SJCRH30 (cell line): ENCODE measurements at places on chromosomes 7 and 10. TPM values are rescaled to one million over a fixed set of nuclear protein-coding genes. Genes with fewer than 3 reads are reported as not detected.

DNA sequence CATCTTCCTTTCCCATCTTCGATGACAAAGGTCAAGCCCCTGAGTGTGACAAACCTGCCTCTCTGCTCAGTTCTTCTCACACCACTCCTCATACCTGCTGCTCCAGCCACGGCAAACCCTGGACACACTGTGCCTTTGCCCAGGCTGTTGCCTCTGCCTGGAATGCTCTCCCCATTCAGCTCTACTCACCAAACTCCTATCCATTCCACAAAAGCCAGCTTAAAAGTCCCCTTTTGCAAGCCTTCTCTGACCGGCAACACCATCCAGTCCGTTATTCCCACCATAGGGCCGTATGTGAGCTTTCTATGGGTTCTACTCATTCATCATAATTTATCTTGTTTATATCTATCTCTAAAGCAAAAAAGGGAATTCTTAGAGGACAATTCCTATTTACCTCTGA is 15.2 kb downstream of the GFRA1 start:
- H3K4me1 ChIP-seq = peaks cover 37% of the 10 kb centered on the region
- DNase-seq = no peak
- no peak overlapping the region for H3K27ac ChIP-seq
- H3K27me3 ChIP-seq = no peaks in the 10 kb centered on the region
- no peak overlapping the region for H3K4me3 ChIP-seq

DNA sequence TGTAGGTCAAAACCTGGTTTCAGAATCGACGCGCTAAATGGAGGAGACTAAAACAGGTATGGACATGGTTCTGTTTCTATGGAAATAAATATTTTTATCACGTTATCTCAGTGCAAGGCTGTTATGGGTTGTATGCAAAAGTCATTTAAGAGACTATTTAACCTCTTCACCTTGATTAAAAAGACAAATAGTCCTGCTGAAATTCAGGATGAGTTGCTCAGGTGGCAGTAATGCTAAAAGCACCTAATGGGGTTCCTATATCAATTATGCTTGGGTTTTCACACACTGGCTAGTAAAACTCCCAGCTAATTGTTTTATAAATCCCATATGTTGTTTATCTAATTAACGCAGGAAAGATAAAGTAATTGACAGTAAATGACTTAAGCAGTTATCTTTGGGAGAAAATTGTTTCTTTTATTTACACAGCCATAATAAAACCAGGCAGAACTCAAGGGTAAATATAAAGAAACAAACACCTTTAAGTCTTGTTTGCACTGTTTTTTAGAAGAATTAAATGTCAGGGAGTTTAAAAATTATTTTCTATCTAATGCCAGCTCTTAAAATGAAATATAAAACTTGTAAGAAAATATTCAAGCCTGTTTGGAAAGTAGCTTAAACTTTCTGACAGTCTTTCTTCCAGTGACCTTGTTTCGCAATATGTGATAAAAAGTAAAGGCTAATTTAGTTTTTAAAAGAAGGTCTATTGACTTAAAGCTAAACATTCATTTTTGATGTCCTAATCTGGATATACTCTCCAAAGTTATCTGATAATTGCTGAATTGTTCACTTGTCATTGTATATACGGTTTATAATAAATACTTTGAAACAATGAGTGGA is 3.2 kb downstream of the HHEX start:
- H3K27ac ChIP-seq = no peak overlapping the region
- H3K36me3 ChIP-seq = no peaks in the 10 kb centered on the region
- no peak overlapping the region for H3K4me3 ChIP-seq
- DNase-seq = no peak

DNA sequence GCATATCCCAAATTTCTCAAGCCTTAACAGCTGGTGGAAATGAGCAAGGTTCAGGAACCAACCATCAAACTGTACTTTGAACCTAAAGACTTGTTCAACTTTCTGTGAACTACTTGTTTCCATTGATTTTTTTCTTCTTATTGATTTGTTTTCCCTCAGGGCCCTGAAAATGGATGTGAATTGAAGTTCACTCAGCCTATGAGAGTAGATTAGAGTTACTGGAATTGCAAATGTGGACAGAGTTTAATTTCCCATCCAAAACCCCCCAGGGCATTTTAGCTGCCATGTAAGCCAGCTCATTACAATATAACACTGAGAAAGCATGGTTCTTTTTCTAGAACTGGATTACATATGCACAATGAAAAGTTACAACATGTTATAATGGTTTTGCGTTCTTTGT is 1105.7 kb downstream of the REEP3 start:
- no peak overlapping the region for H3K27ac ChIP-seq
- H3K36me3 ChIP-seq = no peaks in the 10 kb centered on the region
- no peaks in the 10 kb centered on the region for H3K27me3 ChIP-seq
- DNase-seq = peak; percentile 4
- H3K4me3 ChIP-seq = no peak overlapping the region

GRCh38 chr10:131819241-131820072 is 81.4 kb upstream of the PPP2R2D start:
- no peaks in the 10 kb centered on the region for H3K36me3 ChIP-seq
- no peaks in the 10 kb centered on the region for H3K27me3 ChIP-seq
- no peak overlapping the region for H3K27ac ChIP-seq
- DNase-seq = no peak
- H3K4me3 ChIP-seq = no peak overlapping the region

DNA sequence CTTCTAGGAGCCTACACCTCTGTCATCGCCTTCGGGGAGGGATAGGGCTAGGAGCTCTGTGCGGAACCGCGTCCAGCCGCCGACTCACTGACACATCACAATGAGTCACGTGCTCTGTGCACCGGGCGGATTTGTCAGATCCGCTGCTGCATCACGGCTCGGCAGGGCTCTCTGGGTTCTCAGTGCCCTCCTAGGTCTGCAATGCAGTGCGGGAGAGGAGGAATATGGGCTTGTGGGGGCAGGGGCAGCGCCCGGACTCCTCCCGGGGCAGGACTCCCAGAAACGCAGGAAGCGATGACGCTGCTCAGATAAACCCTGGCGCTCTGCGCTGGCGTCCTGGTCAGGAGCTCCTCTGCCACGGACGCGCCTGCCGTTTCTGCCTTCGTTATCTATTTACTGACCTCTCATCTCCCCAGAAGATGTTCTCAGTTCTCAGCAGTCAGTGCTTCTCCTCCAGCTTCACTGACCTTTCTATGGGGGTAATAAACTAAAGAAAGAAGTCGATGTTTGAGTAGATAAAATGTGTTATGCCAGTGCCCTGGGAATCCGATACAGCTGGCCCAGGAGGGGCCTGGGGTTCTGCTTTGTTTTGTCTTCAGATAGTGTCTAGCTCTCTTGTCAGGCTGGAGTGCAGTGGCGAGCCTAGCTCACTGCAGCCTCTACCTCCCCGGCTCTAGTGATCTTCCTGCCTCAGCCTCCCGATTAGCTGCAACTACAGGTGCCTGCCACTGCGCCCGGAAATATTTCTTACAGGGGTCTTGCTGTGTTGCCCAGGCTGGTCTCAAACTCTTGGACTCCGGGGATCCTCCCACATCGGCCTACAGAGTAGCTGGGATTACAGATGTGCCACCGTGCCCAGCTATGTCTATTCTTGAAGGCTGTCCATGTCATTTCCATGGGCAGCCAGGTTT is 22.8 kb upstream of the ITGB1 start:
- no peaks in the 10 kb centered on the region for H3K36me3 ChIP-seq
- H3K27ac ChIP-seq = peak overlapping the region; percentile 41
- H3K27me3 ChIP-seq = no peaks in the 10 kb centered on the region
- H3K4me1 ChIP-seq = peaks cover 17% of the 10 kb centered on the region
- peak overlapping the region; percentile 59 for H3K4me3 ChIP-seq

DNA sequence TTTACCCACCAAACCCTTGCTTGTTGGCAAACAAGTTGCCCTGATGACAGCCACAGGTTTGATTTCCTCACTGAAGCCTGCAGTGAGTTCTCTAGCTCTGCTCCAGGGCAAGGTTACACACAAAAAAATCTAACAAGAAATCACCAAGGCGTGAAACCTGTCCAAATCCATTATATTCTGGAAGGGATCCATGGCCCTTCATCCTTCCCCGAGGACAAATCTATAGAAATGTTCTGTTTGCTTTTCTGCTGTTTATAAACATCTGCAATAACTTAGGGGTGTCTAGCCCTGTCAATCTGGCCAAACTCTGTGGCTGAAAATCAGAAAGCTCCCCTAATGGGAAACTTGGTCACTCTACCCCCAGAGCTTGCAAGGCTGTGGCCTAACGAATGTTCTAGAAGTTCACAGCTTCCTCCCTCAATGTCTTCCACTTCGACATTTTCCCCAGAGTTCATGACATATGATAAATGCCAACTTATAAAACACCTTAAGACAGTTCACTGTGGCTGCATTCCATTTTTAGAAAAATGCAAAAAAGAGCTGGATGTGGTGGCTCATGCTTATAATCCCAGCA is 164.5 kb downstream of the PRPF18 start:
- no peaks in the 10 kb centered on the region for H3K27me3 ChIP-seq
- peaks cover 10% of the 10 kb centered on the region for H3K4me1 ChIP-seq
- DNase-seq = no peak
- H3K36me3 ChIP-seq = no peaks in the 10 kb centered on the region
- no peak overlapping the region for H3K4me3 ChIP-seq

DNA sequence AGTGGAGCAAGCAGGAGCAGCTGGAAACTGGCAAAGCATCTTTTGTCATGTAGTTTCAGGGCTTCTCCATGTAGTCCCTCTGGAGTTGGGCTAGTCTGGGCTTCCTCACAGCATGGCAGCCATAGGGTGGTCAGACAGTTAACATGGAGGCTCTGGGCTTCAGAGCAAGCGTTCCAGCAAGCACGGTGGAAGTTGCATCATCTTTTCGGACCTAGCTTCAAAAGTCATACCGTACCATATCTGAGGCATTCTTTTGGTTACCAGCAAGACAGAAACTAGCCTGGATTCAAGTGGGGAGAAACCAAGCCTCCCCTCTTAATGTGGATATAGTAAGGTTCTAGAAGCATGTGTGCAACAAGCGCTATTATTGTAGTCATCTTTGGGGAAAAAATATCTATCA is 135.0 kb downstream of the HTR7 start:
- H3K36me3 ChIP-seq = no peaks in the 10 kb centered on the region
- H3K27ac ChIP-seq = no peak overlapping the region
- no peaks in the 10 kb centered on the region for H3K4me1 ChIP-seq
- H3K27me3 ChIP-seq = no peaks in the 10 kb centered on the region

- H3K27ac ChIP-seq = no peak overlapping the region
- no peaks in the 10 kb centered on the region for H3K4me1 ChIP-seq
- DNase-seq = no peak
- no peaks in the 10 kb centered on the region for H3K27me3 ChIP-seq
Observed at GRCh38 chr10:6109444-6109775, 20.6 kb downstream of the RBM17 start.

DNA sequence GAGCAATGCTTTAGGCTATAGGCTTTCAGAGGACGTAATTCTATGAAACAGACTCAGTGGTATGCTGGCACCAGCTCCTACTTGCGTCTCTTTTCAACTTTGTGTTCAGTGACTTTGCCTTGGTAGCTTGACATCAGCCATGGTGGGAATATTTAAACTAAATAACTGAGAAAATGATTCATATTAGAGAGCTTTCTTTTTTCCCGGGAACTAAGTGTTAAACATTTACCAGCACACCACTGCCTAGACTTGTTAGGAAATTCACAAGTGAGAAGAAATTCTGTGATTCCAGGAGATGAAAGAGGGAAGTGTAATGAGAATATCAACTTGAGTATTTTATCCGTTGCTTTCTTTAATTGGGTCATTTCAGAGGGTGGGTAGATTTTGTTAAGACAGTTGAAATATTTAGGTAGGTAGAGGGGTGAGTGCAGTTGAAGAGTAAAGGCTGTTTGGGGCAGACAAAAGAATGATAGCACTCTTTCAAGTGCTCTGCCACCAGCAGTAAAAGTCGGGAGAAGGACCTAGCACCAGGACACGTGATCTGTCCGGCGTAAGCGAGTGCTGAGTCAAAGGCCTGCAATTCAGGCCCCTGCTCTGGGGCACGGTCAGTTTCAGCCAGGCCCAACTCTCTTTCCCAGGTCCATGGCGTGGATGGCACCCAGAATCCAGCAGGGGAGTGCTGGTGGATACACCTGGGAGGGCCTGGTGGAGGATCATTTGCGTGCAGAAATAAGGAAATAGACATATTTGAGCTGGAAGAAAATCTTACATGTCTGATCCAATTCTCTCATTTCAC is 206.3 kb downstream of the SNX10 start:
- no peak overlapping the region for H3K27ac ChIP-seq
- no peak for DNase-seq
- peaks cover 24% of the 10 kb centered on the region; the same call in 1 of the 2 replicates for H3K27me3 ChIP-seq
- H3K36me3 ChIP-seq = no peaks in the 10 kb centered on the region
- no peak overlapping the region for H3K4me3 ChIP-seq

DNA sequence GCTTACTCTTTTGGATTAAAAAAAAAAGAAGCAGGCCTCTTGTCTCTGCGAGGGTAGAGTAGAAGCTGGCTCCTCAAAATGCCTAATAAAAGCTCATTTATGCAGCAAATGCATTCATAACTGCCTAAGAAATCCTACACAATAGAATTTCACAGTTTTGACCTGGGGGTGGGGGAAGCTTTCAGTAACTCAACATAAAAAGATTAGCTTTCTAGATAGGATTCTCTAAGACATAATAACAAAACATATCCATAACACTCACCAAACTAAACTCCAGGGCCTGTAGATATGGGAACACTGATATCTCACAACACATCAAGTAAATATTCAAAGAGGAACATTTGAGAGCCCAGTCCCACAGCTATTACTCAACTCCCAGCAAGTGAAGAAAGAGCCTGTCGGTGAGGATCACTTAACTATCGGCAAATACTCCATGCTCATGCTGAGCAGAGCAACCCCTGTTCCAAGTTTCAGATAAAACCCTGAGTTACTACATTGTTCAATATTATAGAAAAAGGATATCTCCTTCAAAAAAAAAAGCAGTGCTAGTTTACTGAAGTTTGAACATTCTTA is 88.1 kb downstream of the COBL start:
- no peaks in the 10 kb centered on the region for H3K27me3 ChIP-seq
- no peak overlapping the region for H3K27ac ChIP-seq
- no peaks in the 10 kb centered on the region for H3K36me3 ChIP-seq
- no peak for DNase-seq

DNA sequence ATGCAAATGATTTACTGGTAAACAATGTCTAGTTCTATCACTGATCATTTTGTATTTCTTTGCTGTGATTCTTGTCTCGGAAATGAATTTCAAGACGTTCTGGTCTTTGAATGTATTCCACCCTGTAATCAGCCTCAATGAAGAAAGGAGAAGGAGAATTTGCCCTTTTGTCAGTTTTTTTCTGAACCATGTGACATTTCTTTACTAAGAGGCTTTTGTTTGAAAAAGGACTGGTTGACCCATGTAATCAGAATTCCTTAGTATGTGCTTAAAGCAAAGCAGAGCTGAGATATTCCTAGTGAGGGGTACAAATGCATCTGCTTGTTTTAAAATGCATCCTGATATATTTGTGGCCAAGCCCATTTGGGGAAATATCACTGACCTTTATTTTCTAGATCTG is 581.6 kb downstream of the ETV1 start:
- no peak overlapping the region for H3K4me3 ChIP-seq
- no peak for DNase-seq
- H3K36me3 ChIP-seq = no peaks in the 10 kb centered on the region
- no peaks in the 10 kb centered on the region for H3K27me3 ChIP-seq
- no peak overlapping the region for H3K27ac ChIP-seq
- H3K4me1 ChIP-seq = no peaks in the 10 kb centered on the region

The STEAP1 gene
- 0.55 TPM in 1 of 2 replicates, not detected in the other for total RNA-seq

The PDK4 gene
- 1.4 and 1.5 TPM in 2 replicates for total RNA-seq

The BTBD16 gene
- total RNA-seq = not detected in 2 replicates

The FOXI2 gene
- total RNA-seq = not detected in 2 replicates

The ADAMTS14 gene
- total RNA-seq = 6.4 and 7.6 TPM in 2 replicates

The STEAP2 gene
- total RNA-seq = 0.08 and 0.10 TPM in 2 replicates
